ENCODE measurements at places on chromosomes 5 and 9.
A peak's percentile ranks its signal among the peaks of the same experiment; 100 is the strongest.

DNA sequence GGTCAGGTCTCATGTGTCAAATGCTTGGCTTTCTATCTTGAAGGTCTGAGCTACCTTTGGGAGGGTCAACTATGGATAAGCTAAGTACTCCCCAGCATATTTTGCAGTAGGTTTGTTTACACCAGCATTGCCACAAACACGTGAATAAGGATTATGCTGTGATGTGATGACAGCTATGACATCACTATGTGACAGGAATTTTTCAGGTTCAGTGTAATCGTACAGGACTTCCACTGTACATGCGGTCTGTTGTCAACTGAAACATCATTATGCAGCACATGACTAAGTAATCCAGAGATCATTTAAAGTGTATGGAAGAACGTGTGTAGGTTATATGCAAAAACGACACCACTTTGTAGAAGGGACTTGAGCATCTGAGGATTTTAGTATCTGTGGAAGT, 104.0 kb downstream of the FSTL4 start:
- DNase-seq, result no peak

DNA sequence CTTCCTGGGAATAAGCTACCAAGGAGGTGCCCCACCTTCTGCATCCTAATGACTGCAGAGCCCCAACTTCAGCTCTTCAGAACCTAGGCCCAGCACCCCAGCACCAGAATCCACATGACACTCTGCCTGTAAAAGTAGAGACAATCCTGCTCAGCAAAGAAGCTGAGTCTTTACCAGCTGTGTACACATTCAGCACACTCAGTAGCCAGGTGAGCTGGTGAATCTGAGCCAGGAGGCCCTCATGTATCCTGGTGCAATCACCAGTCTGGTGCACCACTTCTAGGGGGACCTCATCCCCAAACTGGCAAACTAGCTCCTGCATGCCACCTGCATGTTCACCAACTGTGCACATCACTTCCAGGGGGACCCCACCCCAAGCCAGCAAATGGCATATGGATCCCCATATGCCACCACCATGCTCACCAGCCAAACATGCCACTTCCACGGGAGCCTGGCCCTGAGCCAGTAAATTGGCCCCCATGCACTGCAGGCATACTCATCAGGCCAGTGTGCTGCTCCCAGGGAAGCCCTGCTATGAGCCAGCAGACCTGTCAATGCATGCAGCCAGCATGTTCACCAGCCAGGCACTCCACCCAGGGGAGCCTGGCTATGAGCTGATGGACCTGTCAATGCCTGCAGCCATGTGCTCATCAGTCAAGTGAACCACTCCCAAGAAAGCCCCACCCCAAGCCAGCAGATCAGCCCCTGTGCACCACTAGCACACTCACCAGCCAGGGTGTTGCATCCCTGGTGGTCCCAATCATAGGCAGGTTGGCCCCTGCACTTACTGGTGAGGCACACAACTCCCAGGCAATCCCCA, 15.6 kb upstream of the BTNL9 start:
- DNase-seq, result no peak

DNA sequence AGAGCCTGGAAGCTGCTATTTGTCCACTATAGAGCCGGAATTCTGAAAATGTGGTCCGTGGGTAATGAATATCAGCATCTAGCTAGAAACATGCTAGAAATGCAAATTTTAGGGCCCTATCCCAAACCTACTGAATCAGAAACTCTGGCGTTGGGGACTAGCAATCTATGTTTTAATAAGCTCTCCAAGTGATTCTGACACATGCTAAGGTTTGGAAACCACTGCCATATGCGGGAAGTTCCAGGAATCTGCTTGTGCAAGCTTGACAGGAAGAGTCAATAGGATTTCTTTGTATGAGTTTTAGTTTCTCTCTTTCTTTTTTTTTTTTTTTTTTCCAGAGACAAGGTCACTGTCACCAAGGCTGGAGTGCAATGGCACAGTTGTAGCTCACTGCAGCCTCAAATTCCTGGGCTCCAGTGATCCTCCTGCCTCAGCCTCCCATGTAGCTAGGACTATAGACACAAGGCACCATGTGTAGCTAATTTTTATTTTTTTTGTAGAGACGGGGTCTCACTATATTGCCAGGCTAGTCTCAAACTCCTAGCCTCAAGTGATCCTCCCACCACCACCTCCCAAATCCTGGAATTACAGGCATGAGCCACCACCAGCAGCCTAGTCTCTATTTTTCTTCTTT, 26.4 kb upstream of the CARNMT1 start:
- DNase-seq, result no peak

- peak; percentile 59 for DNase-seq
Measured at GRCh38 chr5:150758531-150759333, at the start of gene DCTN4. DCTN4 (minus strand) TSS chr5:150759017; CDS start chr5:150758993, 24 bp downstream.

DNA sequence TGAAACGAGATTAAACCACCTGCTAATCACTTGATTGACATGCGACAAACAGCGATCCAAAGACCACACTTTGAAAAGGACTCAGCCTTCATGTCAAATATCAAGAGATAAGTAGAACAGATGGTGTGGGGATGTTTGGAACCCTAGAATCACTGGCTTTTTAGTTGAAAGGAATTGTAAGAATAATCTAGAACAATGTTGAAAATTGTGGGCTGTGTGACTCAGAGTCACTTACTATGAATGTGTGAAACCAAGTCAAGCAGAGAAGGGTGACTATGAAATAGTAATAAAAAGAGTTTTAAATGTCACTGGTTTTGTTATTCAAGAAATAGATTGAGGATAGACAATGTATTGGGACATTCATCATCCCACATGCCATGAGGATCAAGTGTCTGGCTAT, 14.1 kb upstream of the C1QTNF3 start:
- no peak for DNase-seq

DNA sequence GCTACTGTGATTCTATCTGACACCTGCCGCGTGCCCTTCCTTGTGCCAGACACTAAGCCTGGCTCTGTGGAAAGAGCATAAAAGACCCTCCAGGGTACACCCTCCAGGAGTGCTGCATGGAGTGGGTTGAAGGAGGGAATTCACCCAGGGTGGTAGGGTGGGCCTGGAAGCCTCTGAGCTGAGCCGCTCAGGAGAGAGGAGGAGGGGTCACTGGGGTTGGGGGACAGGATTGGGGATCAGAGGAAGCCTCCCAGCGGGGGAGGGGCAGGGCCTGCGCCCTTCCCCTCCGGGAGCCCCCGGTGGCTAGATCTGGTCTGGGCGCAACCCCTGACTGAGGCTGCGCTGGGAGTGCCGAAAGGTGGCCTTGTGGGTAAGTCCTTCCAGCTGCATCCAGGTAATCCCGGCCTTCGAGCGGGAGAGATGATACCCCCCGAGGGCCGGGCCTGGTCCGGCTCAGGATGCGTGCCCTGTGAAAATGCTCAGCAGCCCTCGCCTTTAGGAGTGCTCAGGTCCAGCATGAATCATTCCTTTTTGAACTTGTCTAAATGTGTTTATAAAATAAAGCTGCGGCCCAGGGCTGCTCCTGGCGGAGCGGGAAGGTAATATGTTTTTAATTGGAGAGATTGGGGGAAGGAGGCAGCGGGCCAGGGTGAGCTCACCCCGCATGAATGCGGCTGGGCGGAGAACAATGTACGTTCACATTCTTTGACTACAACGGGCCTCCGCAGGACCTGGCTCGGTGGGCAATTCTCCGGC, 118.1 kb upstream of the SMIM23 start:
- no peak for DNase-seq

DNA sequence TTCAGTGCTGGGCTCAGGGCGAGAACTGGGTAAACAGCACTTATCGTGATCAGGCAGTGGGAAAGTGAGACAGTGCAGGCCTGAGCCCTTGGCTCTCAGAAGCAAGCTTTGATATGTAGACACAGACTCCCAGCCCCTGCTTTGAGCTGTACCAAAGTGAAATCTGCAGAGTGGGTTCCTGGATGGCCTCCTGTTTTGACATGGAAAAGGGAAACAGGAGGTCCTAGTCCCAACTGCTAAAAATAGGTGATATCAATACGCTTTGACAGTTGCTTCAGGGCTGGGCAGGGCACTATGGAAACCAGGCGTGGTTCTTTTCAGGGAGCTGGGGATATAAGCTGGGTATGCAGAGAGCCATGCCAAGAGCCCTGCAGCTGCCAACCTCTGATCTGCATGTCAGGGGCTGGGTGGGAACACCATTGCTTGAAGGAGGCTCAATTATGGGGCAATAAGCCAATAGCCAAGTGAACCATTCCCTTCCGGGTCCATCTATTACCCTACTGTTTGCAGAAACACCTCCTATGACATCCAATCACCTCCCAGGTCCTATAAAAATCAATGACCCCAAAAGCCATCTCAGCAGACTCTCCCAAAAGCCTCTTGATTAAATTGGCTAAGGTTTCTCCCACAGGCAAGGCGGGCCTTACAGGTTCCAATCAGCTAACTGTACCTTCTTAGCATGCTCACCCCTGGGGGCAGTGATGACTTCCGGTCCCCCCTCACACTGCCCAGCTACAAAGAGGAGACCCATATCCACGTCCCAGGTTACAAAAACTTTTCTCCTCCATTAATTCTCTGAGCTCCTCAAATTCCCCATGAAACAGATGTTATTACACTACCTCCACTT, 45.8 kb downstream of the EPB41L4B start:
- no peak for DNase-seq

DNA sequence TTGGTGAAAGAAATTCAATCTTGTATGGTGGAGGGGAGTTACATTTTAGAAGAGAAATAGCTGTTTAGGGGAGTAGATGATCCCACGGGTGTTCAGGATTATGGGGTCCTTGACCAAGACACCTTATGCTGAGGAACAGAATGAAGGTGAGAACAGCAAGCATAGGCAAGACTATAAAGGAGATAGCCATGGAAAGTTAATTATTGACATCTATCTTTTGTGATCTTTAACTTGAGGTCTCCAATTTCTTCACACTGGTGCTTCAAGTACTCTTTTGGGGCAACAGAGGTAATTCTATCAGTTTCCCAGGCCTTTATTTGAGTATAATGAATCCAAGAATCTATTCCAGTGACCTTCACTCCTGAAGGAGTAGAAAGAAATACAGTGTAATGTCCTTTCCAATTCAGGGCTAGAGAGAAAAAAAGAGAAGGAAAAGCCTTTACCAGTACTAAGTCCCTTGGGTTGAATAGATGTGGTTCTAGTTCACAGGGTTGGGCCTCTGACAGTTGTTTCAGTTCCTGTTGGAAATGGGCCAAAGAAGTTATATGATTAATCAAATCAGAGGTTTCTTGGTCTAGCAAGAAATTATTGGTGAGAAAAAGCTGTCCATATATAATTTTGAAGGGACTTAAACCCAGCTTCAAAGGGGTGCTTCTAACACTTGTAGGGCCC, 2104.1 kb upstream of the ACO1 start:
- no peak for DNase-seq

GRCh38 chr9:69195668-69196067, 21.6 kb downstream of the TJP2 start:
- no peak for DNase-seq

GRCh38 chr9:130311408-130312140, 46.0 kb downstream of the HMCN2 start:
- no peak for DNase-seq

DNA sequence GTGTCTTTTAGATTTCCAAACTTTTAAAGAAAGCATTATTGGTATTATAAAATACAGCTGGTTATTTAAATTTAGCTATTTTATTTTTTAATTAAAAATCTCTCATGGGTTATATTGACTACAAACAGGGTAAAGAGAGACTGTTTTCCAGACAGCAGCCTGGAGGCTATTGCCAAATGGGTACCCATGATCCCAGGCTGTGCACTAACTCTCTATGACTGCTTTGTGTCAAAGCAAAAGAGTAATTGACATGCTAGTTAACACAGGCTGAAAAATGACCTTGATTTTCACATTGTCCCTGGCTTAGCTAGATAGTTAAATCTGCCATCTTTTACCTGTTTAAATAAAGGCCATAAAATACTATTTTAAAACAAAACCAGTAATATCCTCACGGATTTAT, 589.7 kb downstream of the ANXA1 start:
- no peak for DNase-seq

- DNase-seq, result no peak
Measured at GRCh38 chr5:142219146-142219545, 105.7 kb downstream of the SPRY4 start.

DNA sequence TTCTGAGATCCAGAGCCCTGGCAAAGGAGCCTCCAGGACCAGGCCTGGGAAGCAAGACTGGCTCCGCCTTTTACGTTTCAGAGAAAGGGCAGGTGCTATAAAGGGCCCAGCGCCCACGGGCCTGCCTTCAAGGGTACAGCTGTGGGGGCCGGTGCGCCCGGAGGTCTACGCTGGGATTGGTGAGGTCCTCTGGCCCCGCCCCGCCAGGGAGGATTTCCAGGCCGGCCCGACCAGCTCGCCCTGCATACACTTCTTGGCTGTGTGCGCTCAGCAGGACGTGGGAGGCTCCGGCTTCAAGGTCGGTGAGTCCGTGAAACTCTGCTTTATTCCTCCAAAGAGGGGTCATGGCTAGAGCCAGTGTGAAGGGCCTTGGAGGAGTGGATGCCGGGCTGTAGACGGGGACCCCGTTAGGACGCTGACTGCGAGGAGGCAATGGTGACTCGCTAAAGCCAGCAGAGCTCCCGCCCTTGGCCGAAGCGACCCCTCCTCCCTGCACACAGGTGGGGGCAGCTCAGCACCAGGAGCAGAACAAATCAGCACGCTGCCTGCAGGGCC, at the start of gene CKMT2:
CKMT2 (plus strand) TSS at position 243 of the 555 bp plus-strand sequence. CDS start 17,811 bp downstream, outside the sequence.
- DNase-seq, result no peak

- DNase-seq, result peak; percentile 53
Measured at GRCh38 chr5:180670586-180671359, 21.4 kb upstream of the FLT4 start.

- no peak for DNase-seq
Measured at GRCh38 chr9:18969128-18969527, 63.9 kb downstream of the SAXO1 start.

DNA sequence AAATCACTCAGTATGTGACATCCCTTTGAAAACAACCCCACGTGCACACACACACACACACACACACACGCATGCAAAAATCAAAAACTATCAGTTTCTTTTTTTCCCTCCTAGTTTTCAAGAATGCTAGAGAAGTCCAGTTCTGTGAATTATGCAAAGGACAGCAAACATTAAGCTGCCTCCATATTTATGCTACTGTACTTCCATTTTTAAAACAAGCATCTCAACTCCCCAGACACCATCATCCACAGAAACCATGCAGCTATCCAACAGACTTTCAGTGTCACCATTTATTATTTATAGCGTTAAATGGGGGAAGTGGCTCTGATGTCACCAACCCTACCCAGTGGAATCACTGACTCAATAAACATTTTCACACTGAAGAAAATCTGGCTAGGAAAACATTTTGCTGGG, 1.6 kb downstream of the FBXW11 start:
- no peak for DNase-seq

- no peak for DNase-seq
Measured at GRCh38 chr9:131728961-131729360, 10.9 kb downstream of the RAPGEF1 start.

DNA sequence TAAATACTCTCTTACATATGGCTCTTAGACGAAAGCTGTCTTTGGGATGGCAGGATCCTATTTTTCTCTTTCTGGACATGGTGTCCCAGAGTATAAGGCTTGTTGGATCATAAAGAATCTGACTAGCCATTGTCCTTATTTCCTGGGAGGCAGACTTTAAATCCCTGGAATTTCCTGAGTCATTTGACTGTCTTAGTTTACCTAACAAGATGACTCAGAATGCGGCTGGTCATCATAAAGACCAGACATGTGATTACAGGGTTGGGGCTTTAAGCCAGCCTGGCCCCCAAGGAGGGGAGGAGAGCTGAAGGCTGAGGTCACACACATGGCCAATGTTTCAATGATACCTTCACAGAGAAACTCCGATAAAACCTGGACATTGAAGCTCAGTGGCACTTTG, 37.2 kb downstream of the FAM240B start:
- no peak for DNase-seq

GRCh38 chr5:77426670-77427069, 65.4 kb downstream of the WDR41 start:
- no peak for DNase-seq

GRCh38 chr9:120434532-120434931, 145.4 kb downstream of the CDK5RAP2 start:
- DNase-seq, result no peak
